ENCODE measurements at places on chromosomes 7 and 10. TPM values are rescaled to one million over a fixed set of nuclear protein-coding genes. Genes with fewer than 3 reads are reported as not detected.

GRCh38 chr10:86868353-86868752 lies 89.1 kb downstream of the MMRN2 start:
- DNase-seq = no peak

DNA sequence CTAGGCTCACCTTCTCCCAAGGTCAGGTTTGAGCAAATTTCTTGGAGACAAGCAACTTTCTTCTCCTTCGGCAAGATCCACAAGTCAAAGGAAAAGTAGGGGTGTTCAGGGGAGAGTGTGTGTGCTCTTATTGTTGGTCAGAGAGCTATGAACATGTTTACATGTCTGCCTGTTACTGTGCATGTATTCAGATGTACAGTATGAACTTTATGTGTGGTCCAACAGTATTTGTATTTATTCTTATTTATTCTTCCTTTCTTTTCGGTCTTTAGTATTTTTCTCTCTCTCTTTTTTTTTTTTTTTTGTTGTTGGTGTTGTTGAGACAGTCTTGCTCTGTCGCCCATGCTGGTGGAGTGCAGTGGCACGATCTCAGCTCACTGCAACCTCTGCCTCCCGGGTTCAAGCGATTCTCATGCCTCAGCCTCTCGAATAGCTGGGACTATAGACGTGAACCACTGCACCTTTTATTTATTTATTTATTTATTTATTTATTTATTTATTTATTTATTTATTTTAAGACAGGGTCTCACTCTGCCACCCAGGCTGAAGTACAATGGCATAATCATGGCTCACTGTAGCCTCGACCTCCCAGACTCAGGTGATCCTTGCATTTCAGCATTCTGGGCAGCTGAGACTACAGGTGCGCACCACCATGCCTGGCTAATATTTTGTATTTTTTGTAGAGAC lies 38.2 kb downstream of the PLAU start:
- DNase-seq = no peak

- no peak for DNase-seq
These were observed 42.3 kb upstream of the SP8 start for GRCh38 chr7:20828947-20829346.

DNA sequence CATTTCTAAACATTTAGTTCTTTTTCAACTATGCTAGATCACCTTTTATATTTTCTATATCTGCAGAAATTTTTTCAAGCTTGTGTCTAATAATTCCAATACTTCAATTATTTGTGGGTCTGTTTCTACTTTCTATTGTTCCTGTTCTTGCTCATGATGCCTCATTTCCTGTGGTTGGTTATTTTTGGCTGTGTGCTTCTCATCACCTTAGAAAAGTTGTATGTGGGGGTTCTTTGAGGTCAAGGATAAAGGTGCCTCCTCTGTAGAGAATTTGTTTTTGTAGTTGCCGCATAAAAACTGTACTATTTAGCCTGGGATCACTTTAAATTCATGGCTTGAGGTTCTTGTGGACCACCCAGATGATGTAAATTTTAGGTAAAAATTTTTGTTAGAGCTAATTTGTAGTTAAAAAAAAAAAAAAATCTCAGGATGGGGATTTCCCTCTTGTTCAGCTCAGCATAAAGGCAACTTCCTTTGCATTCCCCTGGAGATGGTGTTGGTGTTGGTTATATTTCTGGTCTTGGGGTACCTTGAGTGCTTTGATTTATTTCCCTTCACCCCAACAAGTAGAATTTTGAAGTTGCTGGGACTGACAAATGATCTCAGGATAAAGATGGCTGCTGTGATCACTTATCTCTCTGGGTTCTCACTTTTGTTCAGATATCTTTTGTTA lies 27.0 kb upstream of the JAZF1 start:
- no peak for DNase-seq

Gene CREB5
- 31.1 TPM for total RNA-seq

Gene C7orf57
- not detected for total RNA-seq

Gene RAPGEF5
- total RNA-seq = 66.7 TPM

Gene GLRX3
- total RNA-seq = 48.3 TPM

Data from omental fat pad (tissue), 4 donors.